ENCODE measurements at places on chromosomes 12 and 14. TPM values are rescaled to one million over a fixed set of nuclear protein-coding genes. Genes with fewer than 3 reads are reported as not detected.

GRCh38 chr14:102629808-102630350 is 37.4 kb downstream of the RCOR1 start:
- DNase-seq = no peak

GRCh38 chr14:74437496-74438053 is 11.6 kb upstream of the SYNDIG1L start:
- no peak for DNase-seq

DNA sequence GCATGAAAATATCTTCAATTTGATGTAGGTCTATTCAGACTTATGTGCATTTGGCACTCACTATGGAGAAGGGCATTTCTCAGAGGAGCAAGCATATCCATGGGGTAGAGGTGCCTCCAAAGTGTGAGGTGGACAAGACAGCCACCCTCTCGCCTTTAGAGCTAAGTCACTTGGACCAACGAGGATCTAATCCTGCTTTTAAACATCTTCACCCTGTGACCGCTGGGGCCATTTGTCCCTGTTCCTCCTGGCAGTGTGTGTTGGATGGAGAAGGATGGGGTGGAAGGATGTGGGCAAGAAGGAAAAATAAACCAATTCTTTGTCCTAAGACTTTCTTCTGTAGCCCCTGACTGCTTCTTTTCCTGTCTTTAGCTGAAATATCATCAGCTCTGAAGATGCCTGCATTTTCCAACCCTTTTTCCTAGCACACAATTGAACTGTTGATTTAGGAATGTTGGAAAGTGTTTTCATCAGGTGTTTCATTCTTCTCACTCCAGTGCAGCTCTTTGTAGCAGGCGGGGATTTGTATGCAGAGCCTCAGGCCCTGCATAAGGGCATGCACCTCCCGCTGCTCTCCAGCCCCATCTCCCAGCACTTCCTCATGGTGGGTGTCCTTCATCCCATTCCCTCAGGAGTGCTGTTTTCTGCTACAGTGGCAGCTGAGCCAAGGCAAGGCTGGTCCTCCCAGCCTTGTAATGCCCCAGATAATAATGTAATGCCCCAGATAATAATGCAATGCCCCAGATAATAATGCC is 5.3 kb downstream of the FGF6 start:
- DNase-seq = no peak

DNA sequence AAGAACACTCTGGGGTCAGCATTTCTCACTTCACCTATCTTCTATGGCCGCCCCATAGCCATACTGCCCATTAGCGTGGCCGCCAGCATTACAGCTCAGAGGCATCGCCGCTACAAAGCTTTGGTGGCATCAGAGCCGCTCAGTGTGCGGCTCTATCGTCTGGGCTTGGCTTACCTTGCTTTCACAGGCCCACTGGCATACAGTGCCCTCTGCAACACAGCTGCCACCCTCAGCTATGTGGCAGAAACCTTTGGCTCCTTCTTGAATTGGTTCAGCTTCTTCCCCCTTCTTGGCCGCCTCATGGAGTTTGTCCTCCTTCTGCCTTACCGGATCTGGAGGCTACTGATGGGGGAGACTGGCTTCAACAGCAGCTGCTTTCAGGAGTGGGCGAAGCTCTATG is 2.6 kb downstream of the DNAJC22 start:
- DNase-seq = no peak

The PGAM5 gene
- 15.1 TPM for polyA plus RNA-seq

The BCL2L14 gene
- not detected for polyA plus RNA-seq

Measured in right cardiac atrium (tissue), 5 donors.